B cell (primary cell): ENCODE measurements at places on chromosomes 4 and X. TPM values are rescaled to one million over a fixed set of nuclear protein-coding genes. Genes with fewer than 3 reads are reported as not detected.
A peak's percentile ranks its signal among the peaks of the same experiment; 100 is the strongest.

Gene CSAG2
- not detected in 2 replicates for total RNA-seq

- DNase-seq = peak; percentile 44
These were observed 118.5 kb downstream of the BTC start for GRCh38 chr4:74675673-74676279.

DNA sequence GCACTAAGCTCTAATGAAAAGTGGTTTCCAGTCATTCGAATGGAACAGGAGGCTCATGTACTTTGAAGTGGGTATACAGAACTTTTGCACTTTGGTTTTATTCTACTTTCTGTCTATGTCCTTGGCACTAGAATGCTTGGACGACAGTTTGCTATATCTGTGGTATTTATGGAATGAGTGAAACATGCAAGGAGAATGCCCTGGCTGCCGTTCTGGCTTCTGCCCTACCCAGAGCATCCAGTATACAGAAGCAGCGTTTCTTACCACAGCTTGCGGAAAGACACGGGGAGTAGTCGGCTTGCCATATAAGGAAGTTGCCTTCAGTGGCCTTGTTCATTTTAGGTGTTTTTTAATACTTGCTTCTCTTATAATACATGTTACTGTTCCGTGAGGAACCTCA, 98.0 kb downstream of the TBL1X start:
- DNase-seq = no peak

DNA sequence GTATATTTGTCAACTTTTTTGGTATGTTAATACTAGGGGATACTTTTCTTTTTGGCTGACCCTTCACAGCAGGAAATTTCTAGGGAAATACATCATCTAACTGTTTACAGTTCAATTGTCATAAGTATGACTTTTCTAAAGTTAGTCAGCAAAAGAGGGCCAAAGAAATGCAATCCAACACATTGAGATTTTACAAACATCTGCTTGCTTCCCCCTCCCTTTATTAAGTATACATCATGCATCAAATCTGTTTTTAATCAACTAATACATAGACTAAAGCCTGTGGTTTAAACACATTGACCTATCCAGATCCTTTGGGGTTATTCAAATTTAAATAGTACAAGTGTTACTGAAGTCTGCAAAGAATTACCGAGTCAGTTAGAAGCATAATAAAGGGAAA, 93.9 kb downstream of the MID1 start:
- DNase-seq = no peak

DNA sequence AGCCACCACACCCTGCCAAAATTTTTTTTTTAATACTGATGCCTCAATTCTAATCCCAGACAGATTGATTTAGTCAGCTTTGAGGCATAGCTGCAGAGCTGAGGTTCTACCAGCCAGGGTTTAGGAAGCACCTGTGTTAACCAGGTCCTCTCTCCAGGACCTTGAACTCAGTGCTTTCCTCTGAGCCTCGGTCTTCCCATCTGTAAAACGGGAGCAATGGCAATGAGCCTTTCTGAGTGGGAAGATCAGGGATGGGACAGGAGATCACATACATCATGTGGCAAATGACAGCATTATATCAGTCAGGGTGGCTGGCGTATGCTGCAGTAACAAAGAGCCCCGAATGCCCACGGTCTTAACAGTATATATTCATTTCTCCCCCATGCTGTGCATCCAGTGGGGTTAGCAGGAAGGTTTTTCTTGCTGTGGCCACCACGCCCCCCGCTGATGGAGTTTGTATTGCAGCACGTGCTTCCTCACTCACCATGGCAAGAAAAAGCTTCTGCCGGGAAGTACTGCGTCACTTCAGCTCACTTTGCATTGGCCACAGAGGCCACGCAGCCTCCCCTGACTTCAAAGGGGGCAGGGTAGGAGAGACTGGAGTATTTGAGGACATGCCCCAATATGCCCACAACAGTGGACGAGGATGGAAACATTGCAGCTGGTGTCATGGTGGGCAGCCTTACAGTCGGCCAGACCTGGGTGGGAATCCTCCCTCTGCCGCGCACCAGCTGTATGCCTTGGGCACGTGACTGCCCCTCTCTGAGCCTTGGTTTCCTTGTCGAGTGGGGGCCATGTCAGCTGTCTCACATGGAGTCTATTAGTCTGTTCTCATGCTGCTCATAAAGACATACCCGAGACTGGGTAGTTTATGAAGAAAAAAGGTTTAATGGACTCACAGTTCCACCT, 24.1 kb upstream of the MRFAP1 start:
- no peak for DNase-seq

GRCh38 chr4:60345392-60345791, 854.7 kb upstream of the ADGRL3 start:
- no peak for DNase-seq

GRCh38 chr4:36269101-36269500, 12.3 kb upstream of the DTHD1 start:
- DNase-seq = peak; percentile 20

DNA sequence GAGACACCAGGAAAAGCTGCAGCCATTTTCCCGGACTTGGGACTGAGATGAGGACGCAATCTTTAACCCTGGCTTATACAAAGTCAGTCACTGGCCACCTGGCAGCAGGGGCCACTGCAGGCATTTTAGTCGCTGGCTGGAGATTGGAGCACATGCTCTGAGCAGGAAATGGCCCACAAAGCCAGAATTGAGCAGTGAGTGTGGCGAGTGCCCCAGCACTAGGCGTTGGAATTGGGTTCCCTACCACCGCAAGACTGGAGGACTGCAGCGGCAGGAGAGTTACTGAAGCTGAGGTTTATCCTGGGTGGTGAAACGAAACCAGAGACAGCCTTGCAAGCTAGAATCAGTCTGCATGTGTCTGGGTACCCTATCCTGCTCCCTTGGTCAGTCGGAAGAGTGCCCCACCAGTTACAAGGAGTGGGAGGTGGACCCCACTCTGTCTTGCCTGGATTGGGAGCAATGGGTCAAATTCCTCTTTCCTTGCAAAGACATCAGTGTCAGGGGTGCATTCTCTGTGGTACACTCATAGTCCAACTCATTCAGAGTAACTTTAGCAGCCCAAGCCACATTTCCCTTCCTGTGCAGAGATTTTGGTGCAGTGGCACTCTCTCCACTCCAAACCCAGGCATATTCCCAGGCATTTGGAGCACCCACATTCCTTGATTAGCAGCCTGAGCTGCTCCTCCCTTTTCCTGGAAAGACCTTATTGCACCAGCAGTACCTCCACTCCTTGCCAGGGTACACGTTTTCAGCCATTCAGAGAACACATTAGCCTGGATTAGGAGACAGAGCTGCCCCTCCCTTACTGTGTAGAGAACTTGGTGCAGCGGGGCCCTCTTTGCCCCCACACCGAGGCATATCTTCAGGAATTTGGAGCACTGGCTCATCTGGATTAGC, 36.7 kb upstream of the PLK4 start:
- no peak for DNase-seq

DNA sequence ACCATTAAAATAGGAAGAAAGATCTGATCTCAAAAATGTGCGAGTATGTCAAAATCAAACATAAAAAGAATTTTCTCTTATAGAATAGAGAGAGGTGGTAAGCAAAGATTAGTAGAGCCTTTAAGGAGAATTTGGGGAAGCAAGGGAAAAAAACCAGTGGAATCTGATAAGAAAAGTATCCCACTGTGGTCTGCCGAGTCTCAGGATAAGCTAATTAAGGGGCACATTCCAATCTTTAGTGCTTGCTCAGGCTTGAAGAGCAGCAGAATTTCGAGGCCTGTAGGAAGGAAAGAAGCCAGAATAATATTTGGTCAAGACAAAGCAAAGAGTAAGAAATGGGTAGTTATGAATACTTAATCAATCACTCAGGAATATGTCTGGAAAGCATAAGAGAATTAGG, 13.0 kb downstream of the STATH start:
- DNase-seq = no peak

GRCh38 chr4:154658680-154659405, 46.4 kb upstream of the FGG start:
- no peak for DNase-seq

GRCh38 chrX:16465081-16465876, 184.7 kb upstream of the S100G start:
- DNase-seq = no peak

- no peak for DNase-seq
These were observed 35.5 kb downstream of the CCNI start for GRCh38 chr4:77040270-77040669.

- peak; percentile 75 for DNase-seq
These were observed 12.7 kb upstream of the RBBP7 start for GRCh38 chrX:16882702-16883486.

DNA sequence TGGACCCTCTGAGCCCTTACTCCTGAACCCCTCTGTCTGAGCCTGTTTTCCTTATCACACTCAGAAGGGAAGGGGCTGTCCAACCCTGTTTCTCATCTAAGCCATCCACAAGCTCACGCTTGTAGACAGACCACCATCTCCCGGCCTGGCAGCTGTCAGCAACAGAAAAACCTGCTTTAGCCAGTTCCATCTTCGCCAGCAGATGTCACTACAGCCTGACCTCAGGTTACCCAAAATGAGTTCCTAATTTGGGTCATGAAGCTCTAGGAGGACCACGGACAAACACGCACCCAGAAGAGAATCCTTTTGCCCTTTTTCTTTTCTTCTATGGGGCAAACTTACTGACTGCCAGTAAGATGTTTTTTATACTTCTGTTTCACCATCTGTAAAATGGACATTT, 445.4 kb downstream of the BCOR start:
- peak; percentile 16 for DNase-seq

Gene MAGEA9B
- total RNA-seq = not detected in 2 replicates

GRCh38 chrX:100328351-100328750, 81.7 kb downstream of the PCDH19 start:
- no peak for DNase-seq

Gene NDP
- total RNA-seq = not detected in 2 replicates

DNA sequence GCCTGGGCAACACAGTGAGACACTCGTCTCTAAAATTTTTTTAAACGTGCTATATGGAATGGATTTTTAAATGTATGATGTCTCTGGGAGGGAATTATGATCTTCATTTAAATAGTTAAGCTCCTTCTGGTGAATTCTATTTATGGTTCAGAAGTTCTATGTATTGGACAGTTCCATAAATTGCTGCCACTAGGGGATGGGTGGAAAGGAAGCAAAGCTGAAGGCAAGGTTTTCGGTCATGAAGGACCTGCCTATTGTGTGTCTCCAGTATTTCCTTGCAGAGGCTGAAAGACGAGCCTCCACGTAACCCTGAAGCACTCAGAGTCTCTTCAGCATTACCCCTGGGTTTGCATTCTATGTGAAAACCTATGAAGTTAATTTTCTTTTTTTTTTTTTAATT, 451.5 kb upstream of the FAT1 start:
- DNase-seq = no peak

- no peak for DNase-seq
These were observed 24.0 kb upstream of the SNCA start for GRCh38 chr4:89860971-89861370.

GRCh38 chrX:133390676-133391075, 24.6 kb downstream of the GPC4 start:
- DNase-seq = no peak

Gene SEPTIN6
- total RNA-seq = 290 and 310 TPM in 2 replicates

DNA sequence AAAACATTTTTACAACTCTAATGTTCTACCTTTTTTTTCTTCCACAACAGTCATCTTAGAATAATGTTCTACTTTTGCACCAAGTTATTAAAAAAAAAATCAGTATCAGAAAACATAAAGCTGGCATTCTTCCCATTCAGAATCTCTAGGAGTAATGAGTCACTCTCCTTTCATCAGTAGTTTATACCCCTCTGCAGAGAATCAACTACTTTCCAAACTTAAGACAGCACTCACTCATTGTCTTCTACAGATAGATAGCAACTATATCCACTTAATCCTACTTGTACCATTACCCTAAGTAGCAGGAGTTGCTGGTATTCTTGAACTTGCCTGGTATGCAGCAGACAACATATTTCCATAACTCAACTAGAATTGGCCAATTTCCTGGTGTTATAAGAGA, 3.2 kb downstream of the TIGD4 start:
- DNase-seq = no peak

Gene PLS3
- total RNA-seq = not detected in 2 replicates

GRCh38 chr4:182091128-182091527, 152.1 kb upstream of the TENM3 start:
- no peak for DNase-seq
